ENCODE measurements at places on chromosomes 7 and 10.

GRCh38 chr10:91672021-91672608, 39.2 kb upstream of the PPP1R3C start:
- DNase-seq: no peak

DNA sequence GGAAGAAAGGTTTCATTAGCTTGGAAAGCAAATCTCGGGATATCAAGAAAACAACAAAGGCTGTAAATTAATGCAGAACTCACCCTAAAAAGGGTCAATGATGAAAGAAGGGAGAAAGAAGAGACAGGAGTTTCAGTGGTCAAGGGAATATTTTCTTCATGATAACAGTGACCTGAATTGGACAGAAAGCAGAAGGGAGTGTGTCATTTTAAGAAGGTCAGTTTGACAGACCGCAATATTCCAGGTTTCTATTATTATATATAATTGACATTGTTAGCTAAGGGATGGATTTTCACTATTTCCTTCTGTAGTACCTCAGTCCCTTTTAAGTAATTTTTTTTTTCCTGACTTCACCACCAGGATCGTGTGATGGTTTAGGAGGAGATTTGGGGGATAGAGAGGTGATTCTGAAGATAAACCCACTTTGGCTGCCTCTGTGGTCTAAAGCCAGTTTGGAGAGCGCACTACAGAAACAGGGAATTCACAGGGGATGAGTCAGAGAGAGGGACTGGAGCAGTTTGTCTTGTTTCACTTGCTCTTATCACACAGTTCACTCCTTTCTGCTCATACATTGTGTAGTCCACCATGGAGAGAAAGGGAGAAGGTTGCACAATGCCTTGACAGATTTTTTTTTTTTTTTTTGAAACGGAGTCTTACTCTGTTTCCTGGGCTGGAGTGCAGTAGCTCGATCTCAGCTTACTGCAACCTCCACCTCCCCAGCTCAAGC, 417.9 kb downstream of the AUTS2 start:
- DNase-seq: no peak

DNA sequence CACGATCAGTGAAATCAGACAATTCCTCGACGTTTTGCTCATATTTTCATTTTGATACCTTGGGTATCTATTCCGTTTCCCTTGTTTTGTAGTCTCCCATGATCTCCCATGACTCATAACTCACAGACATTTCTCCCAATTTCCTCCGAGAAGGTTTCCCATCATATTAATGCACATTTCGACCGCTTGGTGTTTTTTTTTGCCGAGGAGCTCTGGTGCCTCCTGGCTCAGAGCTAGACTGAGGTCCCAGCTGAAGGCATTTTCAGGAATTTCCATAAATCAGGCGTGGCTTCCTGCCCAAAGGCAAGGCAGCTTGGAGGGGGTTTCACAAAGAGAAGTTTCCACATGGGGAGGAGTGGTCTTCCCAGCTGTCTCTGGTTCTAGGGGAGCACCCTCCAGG, 148.2 kb upstream of the TNS3 start:
- DNase-seq: no peak

DNA sequence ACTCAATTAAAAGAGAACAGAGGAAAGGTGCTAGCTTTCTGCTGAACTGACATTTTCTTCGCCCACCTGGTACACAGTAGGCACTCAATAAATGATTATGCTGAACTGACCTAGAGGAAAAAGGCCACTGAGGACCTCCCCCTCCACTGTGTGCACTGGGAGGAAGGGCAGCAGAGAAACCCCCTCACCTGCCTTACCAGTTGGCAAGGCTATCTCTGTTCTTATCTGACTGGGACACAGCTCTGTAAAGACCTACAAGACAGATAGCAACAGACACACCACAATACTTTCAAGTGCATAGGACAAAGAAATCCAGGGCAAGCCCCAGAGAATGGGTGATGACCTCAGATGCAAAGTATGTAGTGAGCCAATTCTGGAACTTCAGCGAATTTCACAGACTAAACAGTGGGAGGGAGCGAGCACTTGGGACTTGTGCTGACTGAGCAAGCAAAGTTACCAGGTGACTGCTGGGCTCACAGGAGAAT, 30.4 kb downstream of the PDLIM1 start:
- no peak for DNase-seq

DNA sequence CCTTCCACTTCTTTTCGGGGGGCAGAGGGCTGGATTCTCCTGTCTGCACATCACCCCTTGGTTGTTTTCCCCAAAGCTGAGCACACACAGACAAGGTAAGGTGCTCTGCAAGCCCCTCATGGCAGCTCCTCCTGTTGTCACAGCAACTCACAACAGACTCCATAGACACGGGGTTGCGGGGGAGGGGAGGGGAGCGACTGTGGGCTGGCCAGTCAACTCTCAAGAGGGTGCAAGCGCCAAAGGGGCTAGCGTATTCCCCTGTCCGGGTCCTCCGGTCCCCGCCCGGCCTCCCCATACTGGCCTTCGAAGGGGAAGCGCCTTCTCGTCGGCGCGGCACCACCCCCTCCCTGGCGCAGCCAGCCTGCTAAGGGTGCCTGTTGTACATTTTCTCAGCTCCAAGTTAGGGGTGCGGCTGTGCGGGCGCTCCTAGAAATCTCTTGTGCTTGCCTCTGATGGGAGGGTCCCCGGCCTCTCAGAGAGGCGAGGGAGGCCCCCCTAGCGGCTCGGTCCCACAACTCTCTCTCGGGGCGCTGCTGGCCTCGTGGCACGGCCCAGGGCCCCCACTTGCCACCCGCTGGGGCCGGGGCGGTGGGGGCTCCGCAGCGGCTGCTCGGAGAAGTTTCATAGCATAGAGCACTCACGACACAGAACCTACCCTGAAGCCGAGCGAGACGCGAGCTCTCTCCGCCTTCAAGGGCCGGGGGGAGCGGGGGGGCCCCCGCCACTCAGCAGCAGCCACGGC, 498 bp downstream of the RHOBTB1 start:
- DNase-seq: no peak

DNA sequence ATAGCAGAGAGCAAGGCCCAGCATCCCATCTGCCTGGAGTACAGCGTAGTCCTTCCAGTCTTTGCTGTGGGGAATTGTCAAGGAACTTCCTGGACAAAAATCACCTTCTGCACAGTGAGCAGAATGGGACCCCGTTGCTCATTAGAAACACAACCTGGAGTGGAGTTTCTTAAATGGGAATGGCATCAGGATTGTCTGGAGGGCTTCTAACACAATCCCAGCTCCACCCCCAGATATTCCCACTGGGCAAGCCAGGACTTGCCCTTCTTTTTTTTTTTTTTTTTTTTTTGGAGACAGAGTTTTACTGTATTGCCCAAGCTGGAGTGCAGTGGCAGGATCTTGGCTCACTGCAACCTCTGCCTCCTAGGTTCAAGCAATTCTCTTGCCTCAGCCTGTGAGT, 356.4 kb downstream of the GALNT17 start:
- DNase-seq: no peak

DNA sequence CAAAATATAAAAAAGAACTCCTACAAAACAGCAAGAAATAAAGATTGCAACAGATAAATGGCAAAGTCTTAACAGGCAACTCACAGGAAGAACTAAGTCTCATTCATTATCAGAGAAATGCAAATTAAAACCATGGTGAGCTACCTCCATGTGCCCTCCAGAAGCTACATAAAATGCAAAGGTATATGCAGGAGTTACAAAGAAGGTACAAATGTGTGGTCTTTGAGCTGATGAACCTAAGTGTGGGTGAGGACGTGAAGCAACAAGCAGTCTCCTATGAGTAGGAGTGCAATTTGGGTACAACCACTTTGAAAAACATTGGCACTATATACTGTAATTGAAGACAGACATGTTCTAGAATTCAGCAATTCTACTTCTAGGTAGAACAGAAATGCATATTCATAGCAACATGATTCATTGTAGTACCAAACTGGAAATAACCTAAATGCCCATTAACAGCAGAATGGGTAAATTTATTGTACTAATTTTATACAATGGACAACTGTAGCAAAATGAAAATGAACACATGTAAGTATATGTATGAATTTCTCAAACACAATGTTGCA, 61.6 kb upstream of the KCNMA1 start:
- no peak for DNase-seq

DNA sequence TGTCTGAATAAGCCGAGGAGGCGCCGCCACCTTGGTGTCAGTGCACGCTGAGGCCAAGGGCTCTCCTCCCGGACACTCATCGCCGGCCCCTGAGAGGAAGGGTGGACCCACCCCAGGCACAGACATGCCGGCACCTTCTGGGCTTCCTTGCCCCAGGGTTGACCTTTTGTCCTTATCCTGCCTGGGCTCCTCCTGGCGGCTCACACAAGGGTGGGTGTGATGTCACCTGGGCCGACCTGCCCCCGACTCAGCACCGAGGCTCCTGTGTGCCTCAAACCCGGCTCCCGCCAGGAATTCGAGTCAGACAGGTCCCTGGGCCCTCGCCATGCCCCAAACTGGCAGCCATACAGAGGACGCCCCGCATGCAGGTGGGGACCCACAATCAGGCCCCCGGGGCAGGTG, 17.7 kb upstream of the CFAP46 start:
- DNase-seq: no peak

DNA sequence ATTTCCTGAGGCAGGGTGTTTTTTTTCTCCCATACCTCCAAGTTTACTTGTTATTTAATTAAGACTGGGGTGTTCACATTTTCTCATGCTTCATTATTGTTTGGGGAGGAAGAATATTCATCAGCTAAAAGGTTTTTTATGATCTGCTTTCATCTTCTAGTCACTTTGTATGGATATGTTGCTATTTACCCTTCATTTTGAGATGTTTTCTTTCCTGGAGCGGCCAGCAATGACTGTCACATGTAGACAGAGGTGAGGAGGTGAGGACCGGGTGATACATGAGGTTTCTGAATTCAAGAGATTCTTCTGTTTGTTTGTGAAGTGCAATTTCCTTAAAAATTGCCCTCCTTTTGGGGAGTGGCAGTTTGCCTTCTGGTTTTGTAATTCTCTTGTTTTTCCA, 261.8 kb upstream of the BMPER start:
- no peak for DNase-seq

GRCh38 chr10:95976362-95977229, 66.8 kb upstream of the CCNJ start:
- no peak for DNase-seq

GRCh38 chr10:44966816-44967509, 7.4 kb downstream of the RASSF4 start:
- no peak for DNase-seq

DNA sequence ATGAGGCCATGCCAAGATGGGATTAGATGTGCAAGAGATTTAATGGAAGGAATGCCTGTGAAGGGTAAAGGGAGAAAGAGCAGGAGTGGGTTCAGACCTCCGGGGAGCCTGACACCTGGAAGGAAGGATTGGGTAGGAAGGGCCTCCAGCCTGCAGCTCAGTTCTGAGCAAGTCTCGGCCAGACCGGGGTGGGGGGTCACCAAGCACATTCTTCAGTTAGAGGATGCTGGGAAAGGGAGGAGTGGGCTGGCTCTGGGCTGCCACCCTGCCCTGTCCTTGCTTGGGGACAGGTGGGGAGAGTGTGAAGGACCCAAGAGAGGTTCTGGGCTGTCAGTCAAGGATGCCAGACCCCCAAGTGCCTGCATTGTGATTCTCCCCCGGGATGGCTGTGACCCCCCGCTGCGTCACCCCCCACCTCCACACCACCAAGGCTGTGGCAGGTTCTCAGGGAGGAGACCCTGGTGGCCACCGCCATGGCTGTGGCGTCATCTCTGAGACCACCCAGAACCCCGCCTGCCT, 16.5 kb upstream of the PRKAG2 start:
- no peak for DNase-seq

- DNase-seq: no peak
Observed at GRCh38 chr7:77244222-77244934, 44.8 kb upstream of the FGL2 start.

- no peak for DNase-seq
Observed at GRCh38 chr10:27242951-27243551, 2.5 kb upstream of the ACBD5 start.

GRCh38 chr7:70856901-70857630, 274.9 kb upstream of the GALNT17 start:
- DNase-seq: no peak

DNA sequence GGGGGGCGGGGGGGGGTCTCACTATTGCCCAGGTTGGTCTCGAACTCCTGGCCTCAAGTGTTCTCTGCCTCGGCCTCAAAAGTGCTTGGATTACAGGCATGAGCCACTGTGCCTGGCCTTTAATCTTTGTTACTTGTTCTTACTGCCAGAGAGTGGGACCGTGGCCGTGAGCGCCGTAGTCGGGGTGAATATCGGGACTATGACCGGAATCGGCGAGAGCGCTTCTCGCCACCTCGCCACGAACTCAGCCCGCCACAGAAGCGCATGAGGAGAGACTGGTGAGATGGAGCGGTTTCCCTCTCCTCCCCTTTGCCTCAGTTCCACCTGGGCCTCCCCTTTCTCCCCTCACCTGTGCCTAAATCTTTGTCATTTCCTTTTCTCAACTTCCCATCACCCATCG, 6.2 kb downstream of the SRRT start:
- DNase-seq: no peak

DNA sequence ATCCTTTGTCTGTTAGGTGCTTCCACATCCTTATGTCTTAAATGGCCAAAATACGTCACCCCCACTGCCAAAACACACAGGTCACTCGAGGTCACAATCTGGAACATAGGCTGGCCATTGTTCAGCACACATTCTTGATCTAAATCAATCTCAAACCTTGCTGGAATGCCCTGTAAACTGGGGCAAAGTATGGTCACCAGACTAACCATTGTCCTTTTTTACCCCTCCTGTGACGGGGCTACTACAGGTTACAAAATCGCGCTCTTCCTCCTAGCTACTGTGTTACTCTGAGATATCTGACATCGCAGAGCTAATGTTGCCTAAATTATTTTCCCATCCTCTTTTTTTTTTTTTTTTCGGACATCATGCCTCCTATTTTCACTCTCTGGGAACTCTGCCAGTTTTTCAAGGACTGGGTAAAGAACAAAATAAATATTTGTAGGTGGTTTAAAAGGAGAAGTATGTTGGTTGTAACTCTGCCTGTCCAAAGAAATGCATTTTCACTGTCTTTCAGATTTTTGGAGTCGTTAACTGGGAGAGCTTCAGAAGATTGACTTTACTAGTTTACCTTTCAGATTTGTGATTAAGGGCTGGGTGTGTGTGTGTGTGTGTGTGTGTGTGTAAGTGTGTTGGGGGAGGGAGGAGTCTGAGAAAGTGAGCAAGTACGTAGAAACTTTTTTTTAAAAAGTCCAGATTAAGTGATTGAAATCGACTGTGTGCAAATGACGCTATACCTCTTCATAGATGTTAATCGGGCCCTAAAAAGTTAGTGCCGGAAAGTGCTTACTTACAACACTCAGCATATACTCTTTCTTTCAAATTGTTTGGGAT, 942 bp upstream of the KIAA1217 start:
- DNase-seq: no peak

- no peak for DNase-seq
Observed at GRCh38 chr7:100483722-100484672, at the start of gene NYAP1. NYAP1 (plus strand) TSS chr7:100483927; CDS start chr7:100485312, 1,385 bp downstream.

DNA sequence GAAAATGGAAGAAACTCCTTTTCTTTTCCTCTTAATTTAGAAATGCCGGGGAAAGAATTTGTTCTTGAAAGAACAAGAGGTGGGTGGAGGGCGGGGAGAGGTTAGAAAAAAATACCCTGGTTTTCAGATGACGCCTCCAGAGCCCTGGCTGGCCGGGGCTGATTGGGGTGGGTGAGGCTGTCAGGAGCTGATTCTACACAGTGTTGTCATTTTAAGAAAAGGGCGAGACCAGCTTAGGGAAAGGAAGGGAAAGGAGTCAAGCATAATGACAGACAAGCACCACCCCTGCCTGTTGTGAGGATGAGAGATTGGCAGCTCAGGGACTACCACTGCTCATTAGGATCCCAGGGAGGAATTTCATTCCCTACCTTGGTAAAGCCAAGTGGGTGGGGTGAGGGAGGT, 9.9 kb upstream of the FAM180A start:
- no peak for DNase-seq

GRCh38 chr10:118286051-118286838, 55.9 kb downstream of the FAM204A start:
- DNase-seq: no peak

Data from GOT3 (cell line).